ENCODE measurements at places on chromosomes 2 and 18. TPM values are rescaled to one million over a fixed set of nuclear protein-coding genes. Genes with fewer than 3 reads are reported as not detected.

The LHCGR gene
- 0.13 TPM for polyA plus RNA-seq

The BCL2 gene
- polyA plus RNA-seq = 17.2 TPM

The CPS1 gene
- 2.2 TPM for polyA plus RNA-seq

The MRPL19 gene
- polyA plus RNA-seq = 44.4 TPM

The TSPYL6 gene
- polyA plus RNA-seq = not detected

The RAX gene
- not detected for polyA plus RNA-seq

The REG3G gene
- not detected for polyA plus RNA-seq

The EMX1 gene
- polyA plus RNA-seq = not detected

The HOXD12 gene
- polyA plus RNA-seq = not detected

All from muscle of back (tissue), 13 donors.